ENCODE measurements at places on chromosomes 5 and 9.

DNA sequence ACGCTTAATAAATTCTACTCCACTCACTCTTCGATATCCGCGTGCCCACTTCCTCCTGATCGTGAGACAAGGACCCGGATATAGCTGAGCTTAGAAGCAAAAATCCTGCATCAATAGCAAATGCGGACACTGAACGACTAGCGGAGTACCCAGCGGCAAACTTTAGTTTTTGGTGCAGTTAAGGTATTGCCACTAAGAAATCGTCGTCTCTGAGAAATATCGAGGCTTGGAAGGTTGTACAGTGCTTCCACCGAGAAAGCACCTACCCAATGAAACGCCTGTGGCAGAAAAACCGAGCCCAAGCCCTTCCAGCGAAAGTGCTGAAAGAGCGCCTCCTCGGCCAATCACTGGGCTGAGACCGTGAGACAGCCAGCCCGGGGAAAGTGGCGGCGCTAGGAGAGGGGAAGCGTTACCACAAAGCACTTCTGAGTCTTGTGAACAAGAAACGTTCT, 32.2 kb downstream of the ANXA2R start:
- DNase-seq: peak; percentile 89

- no peak for DNase-seq
Observed at GRCh38 chr5:126053630-126054029, 369.6 kb upstream of the GRAMD2B start.

- no peak for DNase-seq
Observed at GRCh38 chr5:173919443-173919842, 31.3 kb downstream of the CPEB4 start.

DNA sequence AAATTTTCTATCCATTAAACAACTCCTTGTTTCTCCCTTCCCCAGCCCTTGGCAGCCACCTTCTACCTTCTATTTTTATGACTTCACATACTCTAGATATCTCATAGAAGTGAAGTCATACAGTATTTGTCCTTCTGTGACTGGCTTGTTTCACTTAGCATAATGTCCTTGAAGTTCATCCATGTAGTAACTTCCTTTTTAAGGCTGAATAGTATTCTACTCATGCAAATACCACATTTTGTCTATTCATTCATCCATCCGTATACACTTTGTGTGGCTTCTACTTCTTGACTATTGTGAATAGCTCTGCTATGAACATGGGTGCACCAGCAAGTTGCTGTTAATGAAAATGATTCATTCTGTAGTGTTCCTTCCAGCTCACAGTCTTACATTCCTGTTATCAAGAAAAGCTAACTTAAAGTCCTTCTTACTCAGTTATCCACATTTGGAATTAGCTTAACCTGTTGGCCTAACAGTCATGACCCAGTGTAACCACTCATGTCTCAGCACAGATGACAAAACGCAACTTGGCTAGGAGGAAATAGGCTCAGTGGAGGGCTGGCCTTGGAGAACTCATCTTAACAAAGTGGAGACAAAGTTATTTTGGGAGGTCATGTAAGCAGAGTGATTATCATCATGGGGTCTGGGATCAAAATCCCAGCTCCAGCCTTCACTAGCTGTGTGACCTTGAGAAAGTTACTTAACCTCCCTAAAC, 129.7 kb upstream of the MAP3K1 start:
- DNase-seq: no peak

- no peak for DNase-seq
Observed at GRCh38 chr9:121450241-121450640, 49.4 kb downstream of the GGTA1 start.

DNA sequence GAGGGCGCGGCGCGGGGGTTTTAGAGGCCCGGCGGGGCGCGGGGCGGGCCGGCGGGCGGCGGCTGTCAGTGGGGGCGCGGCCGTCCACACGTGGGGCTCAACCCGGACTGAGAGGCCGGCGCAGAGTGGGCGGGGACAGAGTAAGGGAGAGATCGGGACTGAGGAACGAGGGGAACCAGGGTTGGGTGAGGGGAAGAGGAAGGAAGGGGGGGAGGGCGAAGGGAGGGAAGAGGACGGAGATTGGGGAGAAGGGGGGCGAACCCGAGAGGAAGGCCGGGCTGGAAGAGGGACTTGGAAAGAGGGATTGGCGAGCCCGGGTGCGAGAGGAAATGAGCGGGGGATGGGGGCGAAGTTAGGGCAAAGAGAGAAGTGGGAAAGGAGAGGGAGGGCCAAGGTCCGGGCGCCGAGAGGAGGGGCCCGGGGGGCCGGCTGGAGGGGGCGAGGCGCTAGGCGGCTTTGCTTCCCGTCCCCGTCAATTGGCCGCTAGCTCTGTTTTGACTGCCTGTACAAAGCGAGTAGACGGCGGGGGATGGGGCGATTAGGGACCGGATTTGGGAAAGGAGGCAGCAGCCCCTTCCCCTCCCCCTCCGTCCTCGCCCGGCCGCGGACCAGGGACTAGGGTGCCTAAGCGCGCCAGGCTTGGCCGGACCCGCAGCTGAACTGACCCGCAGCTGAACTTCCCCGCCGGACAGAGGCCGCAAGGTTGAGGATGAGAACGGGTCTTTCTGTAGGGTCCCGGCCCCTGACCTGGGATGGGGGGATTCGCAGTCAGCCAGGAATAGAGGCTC, 399 bp upstream of the FBN2 start:
- no peak for DNase-seq

- no peak for DNase-seq
Observed at GRCh38 chr5:179497636-179498340, 52.6 kb upstream of the RUFY1 start.

GRCh38 chr5:132497488-132497997, 7.0 kb upstream of the IRF1 start:
- no peak for DNase-seq

DNA sequence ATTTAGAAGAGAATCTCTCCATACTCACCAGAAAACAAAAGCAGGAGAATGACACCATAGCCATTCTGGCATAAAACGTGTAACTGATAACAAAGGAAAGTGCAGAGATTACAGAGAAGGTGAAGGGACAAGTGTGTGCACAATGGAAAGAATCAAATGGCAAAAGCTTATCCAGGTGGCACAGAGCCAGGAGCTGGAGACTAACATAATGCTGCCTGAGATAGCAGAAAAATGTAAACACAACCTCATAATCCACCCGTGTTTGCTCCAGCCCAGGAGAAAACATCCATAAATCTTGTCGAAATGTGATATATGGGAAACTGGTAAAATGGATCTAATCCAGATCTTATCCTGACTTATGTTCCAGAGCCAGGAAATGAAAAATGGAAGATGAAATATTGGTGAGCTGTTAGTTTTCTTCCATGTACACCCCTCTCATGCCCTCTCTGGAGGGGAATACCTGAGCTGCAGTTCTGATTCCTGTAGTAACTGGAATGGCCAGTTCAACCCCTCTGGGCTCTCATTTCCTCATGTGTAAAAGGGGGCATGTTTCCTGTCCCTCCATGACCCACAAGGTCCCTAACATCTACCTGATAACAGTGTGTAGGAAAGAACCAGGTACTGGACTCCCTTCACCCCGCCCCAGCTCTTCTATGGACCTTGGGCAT, 212.3 kb upstream of the DAPK1 start:
- DNase-seq: no peak

- no peak for DNase-seq
Observed at GRCh38 chr9:3285365-3286161, 240.2 kb downstream of the RFX3 start.

GRCh38 chr5:154370813-154371212, 75.0 kb upstream of the SAP30L start:
- DNase-seq: no peak

Data from CD4-positive, alpha-beta memory T cell (primary cell).